Stimulated activated CD4-positive, alpha-beta T cell treated with anti-CD3 and anti-CD28 coated beads, Interleukin-1b, Interleukin-23, amount 100 ng/mL, for 1 hour (primary cell): ENCODE measurements at places on chromosomes 2 and 18.

- no peak for DNase-seq
Measured at GRCh38 chr2:28471214-28471613, 24.6 kb upstream of the PLB1 start.

DNA sequence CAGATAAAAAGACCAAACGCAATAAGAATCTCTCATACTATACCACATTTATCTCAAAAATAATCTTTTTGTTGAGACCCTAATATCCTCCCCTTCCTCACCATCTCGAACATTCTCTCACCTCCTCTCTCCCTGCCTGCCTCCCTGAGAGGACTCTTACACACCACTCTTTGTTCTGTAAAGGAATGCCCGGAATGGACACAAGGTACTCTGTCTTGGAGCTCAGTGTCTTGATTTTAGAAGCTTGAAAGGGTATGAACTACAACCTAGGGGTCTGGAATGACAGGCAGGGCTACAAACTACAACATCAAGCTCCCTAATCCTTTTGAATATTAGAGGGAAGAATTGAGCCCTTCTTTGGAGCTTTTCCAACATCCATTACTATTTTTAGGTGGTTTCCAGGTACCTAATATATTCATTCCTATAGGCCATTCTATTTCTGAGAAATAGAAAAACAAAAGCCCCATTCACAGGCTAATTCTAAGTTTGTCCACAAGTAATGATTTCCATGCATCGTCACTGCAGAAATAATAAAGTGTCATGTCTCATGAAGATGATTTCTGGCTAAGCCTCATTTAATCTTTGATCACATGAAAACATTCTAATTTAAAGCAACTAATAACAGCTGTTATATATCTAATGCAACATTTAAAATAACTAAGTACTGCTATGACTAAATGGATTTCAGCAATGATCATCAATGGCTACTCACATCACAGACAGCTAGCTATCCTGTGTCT is 60.6 kb downstream of the LRP2 start:
- no peak for DNase-seq

GRCh38 chr2:122433123-122433754 is 677.8 kb downstream of the TSN start:
- no peak for DNase-seq

DNA sequence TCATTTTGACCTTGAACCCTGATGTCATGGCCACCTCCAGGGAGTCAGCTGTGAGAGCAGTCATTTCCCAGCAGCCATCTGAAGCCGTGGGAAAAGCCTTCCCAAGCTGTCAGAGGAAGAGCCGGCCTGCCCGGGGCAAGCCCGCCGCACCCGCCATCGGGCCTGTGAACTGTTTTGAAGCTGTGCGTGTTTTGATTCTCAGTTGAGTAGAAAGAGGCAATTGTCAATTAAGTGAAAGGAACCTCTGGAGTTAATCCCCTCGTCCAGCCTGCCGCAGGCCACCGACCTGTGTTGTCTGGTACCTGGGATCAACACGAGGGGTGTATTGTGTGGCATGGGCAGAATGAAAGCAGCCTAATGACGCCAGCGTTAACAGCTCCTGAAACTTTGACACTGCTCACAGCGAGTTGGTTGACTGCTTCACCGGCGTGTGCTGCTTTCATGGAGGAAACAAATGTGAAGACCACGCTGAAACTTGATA is 318.4 kb downstream of the AGAP1 start:
- no peak for DNase-seq

- no peak for DNase-seq
Measured at GRCh38 chr2:69780921-69781320, 39.0 kb downstream of the ANXA4 start.

DNA sequence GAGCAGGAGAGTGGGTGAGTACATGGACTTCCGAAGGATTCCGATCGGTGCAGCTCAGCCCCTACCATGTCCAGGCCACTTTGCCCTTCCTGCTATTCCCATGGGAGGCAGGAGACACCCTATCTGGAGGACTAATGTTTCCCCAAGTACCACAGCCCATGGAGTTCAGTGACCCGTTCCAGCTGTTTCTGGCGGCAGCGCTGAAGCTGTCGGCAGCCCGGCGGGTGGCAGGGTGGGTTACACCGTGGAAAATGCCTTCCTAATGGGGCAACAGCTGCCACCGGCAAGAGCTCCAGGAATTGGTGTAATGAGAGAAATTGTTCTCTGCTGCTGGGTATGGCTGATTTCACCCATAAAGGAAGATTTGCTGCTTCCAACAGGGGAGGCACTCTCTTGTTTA is 98.3 kb downstream of the MYCN start:
- DNase-seq = no peak
